ENCODE measurements at places on chromosomes 3 and 15.

DNA sequence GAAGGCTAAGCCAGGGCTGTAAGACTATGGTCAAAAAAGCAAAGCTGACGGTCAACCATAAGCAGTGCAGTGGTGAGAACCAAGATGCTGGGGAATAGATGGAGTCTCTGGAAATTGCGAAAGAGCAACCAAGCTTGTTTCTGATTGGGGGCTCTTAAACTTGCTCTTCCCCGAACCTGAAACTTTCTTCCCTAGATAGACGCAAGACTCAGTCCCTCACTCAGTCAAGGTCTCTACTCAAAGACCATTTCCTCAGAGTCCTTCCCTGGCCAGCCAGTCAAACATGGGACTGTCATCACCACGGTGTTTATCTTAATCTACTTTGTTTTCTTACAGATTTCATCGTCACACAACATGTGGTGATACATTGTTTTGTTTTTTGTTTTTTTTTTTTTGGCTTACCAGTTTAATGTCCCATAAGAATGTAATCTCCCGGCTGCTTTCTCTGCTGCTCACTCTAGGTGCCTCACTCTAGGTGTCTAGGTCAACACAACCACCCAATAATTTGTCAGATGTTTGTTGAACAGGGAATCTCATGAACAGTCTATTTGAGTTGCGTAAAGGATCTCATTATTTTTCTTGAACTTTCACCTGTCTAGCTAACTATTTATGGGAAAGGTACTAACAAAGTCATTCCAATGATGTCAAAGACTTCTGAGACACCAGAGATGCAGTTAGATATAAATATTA, 495.4 kb downstream of the FOXP1 start:
- no peak for DNase-seq

GRCh38 chr15:70831094-70831911, 22.7 kb downstream of the LARP6 start:
- no peak for DNase-seq

GRCh38 chr3:71080517-71081083, 502.9 kb downstream of the FOXP1 start:
- DNase-seq: no peak

GRCh38 chr3:189276444-189277219, 104.9 kb downstream of the TPRG1 start:
- no peak for DNase-seq

- DNase-seq: no peak
These were observed 563 bp downstream of the ARL6IP5 start for GRCh38 chr3:69085168-69085832.

DNA sequence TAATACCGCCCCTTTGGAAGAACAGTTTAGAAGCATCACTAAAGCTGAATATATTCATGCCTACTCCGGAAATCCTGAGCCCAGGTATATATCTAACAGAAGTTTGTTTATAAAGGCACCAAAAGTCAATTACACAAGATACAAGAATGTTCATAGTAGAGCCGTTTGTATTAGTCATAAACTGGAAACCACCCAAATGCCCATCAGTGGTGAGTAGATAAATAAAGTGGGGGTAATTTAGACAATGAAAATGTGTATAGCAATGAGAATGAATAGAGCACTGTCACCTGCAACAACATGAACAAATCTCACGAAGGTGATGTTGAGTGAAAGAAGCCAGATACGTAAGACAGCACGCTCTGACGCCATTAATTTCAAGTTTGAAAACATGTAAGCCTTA, 68.3 kb upstream of the GLCE start:
- no peak for DNase-seq

- no peak for DNase-seq
These were observed 31.3 kb downstream of the EDEM1 start for GRCh38 chr3:5218815-5219214.

- no peak for DNase-seq
These were observed 179.8 kb downstream of the SNRPN start for GRCh38 chr15:25134546-25134945.

DNA sequence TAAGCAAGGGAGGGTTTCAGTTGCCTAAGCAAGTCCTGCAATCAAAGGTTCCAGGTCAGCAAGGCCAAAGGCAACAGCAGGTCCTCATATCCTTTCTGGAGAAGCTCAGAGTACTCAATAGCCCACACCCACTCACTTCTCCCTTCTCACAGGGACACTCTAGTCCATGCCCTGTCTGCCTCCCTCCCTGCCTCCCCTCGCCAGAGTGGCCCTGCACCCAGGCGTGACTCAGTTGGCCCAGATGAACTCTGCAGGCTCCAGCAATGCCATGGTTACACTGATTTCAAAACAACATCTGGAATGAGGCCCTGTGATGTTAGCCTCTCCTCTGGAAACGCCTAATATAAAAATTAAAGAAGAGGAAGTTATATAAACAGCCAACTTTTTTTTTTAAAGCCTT, 32.9 kb downstream of the IL16 start:
- no peak for DNase-seq

- no peak for DNase-seq
These were observed 22.4 kb upstream of the ABHD10 start for GRCh38 chr3:111956449-111956848.

DNA sequence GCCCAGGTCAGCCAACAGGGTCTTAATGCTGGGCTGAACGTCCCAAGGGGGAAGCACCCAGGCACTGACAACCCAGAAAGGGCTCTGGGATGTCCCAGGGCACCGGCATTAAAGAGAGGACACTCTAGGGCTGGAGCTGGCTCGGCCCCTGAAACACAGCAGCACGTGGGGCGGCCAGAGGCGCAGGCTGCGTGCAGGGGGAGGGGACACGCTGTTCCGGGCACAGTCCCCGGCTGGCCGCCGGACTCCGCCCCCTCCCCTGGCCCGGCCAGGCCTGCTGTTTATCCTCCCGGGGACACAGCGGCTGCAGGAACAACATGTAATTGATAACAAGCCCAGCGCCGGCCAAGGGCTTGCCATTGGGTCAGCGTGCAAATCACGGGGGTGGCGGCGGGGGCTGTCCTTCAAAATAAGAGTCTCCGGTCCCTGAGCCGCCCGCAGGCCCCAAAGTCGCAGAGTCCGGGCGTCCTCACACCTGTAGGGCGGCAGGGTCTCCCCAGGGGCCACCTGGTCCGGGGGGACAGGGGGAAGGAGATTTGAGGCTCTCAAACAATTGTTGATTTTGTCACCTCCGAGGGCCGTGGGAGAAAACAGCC, 1.3 kb downstream of the KLF15 start:
- peak; percentile 95 for DNase-seq

- DNase-seq: no peak
These were observed 559 bp upstream of the LRRN1 start for GRCh38 chr3:3798631-3799113.

DNA sequence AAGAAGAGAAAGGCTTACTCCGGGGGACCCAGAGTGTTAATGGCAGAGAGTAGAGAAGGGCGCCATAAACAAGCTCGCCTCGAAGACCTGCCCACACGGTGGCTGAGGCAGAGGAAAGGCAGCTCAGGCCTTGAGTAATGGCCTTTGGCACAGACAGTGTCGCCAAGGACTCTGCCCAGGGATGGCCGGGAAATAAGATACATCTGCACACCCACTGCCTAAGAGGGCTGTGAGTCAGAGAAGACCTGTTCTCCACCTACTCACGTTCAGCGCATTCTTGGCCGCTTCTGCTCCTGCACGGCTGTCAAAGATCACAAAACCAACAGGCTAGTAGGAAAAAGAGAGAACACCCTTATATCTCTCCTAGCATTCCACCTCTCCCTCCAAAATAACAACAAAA, 26.2 kb downstream of the RBPMS2 start:
- DNase-seq: no peak

- no peak for DNase-seq
These were observed 15.3 kb downstream of the SCG3 start for GRCh38 chr15:51696566-51696965.

DNA sequence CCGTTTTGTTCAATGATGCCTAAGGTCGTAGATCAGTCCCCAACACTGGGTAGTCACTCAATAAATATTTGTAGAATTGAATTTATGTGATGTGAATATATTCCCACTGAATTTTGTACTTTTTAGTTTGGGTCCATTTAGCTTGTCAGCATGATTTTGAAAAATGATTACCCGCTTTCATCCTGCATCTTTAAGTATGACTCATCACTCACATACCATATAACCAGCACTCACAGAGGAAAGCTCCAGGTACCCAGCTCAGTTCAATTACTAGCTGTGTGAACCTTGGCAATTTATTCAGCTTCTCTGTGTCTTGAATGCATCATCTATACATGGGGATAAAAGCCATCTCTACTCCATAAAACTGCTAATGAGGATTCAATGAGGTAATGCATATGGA, 2.2 kb upstream of the MLF1 start:
- DNase-seq: no peak

- DNase-seq: no peak
These were observed 55.0 kb downstream of the RORA start for GRCh38 chr15:61173899-61174689.

DNA sequence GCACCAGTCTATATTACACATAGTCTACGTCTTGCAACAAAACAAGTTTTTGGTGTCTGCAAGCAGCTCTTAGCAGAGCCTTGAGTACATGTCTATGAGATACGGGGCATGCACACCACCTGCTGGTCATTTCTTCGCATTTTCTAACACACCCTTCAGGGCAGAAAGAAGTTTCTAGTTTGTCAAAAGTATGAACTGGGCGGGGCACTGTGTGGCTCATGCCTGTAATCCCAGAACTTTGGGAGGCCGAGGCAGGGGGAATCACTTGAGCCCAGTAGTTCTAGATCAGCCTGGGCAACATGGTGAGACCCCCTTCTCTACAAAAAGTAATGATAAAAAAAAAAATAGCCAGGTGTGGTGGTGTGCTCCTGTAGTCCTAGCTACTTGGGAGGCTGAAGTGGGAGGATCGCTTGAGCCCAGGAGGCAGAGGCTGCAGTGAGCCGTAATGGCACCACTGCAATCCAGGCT, 64.2 kb upstream of the ARL8B start:
- peak; percentile 75 for DNase-seq

- DNase-seq: no peak
These were observed 7.3 kb upstream of the GHRL start for GRCh38 chr3:10300087-10300486.

GRCh38 chr3:148211725-148212124, 486.0 kb upstream of the AGTR1 start:
- DNase-seq: no peak

DNA sequence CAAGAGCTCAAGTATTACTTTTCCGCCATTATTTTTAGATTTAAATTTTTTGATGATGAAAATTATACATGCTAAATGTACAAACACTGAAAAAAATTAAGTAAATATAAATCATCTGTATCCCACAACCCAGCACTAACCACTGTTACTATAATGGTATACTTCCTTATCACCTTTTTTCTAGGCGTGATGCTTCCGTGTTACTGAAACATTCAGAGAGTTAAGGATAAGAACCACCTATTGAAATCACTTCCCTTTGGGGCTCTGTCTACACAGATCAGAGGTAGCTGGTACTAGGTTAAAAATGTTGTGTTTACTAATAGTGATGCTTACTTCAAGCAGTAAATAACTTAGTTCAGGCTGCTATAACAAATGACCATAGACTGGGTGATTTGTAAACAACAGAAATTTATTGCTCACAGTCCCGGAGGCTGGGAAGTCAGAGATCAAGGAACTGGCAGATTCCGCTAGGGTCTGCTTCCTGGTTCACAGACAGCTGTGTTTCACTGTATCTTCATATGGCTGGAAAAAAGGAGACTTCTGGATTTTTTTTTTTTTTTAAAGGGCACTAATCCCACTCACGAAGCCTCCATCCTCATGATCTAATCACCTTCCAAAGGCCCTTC, 6.4 kb downstream of the SNX4 start:
- DNase-seq: peak; percentile 67

DNA sequence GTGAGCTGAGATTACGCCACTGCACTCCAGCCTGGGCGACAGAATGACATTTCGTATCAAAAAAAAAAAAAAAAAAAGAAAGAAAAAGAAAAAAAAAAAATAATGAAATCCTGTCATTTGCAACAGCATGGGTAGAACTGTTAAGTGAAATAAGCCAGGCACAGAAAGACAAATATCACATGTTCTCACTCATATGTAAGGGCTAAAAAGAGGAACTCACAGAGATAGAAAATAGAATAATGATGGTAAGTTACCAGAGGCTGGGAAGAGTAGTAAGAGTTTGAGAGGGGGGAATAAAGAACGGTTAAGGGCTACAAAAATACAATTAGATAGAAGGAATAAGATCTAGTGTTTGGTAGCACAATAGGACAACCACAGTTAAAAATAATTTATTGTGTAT, 19.7 kb downstream of the DENND6A start:
- DNase-seq: no peak

GRCh38 chr15:98966091-98966787, 41.4 kb downstream of the PGPEP1L start:
- no peak for DNase-seq

DNA sequence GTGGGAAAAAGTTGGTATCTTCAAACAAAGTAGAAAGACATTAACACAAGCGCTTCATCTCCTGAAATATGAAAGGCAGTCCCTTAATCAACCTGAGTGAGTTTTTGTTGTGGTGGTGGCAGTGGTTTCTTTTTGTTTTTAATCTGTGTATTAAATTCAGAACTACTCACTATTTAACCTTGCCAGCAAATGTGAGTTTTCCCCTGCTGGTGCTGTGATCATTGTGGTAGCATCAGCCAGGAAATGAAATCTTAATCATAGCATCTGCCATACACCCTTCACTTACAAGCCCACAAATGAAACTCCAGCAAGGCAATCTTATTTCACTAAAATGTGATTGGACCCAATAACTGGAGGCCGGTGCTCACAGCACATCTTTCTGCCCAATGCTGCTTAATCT, 229.7 kb downstream of the SHOX2 start:
- no peak for DNase-seq

- no peak for DNase-seq
These were observed 42.2 kb upstream of the TJP1 start for GRCh38 chr15:29864501-29864900.

- no peak for DNase-seq
These were observed 333.9 kb upstream of the ARPP21 start for GRCh38 chr3:35305406-35305805.

GRCh38 chr3:157116017-157116416, 43.9 kb downstream of the CCNL1 start:
- no peak for DNase-seq

GRCh38 chr3:156693166-156693565, 18.8 kb downstream of the TIPARP start:
- DNase-seq: no peak

DNA sequence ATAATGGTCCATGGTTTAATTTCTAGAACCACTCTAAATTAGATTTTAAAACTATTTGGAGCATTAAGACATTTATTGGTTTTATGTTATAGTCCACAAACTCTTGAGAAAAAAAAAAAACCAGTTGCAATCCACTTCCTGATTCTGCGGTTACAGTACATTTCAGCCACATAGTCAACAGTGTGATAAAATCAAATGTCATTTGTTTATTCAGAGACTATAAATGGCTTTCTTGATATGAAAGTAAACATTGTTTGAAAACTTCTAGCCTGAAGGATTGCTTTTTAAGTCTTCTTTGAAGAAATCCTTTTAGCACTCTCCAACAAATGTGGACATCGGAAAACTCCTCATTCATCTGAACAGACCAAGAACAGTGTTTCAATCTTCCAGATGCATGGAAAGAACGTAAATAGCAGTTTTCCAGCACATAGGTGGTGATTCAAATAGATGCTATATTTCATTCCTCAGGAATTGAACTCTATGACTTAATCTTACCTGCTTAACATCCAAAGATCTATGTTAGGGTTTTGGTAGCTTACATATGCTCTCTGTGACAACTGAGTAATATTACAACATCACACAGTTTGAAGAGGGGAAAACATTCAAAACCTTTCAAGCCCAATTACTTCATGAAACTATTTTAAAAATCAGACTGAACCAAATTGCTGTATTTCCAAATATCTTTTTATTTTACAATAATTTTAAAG, 87.8 kb upstream of the UBE2E2 start:
- DNase-seq: peak; percentile 79
